ENCODE measurements at places on chromosomes 7 and 10. TPM values are rescaled to one million over a fixed set of nuclear protein-coding genes. Genes with fewer than 3 reads are reported as not detected.

Gene ENKUR
- polyA plus RNA-seq: 2.7 TPM

Gene TFR2
- polyA plus RNA-seq: 0.44 TPM

Gene SLC13A1
- polyA plus RNA-seq: not detected

Gene CACNB2
- polyA plus RNA-seq: 0.79 TPM

Gene C10orf62
- polyA plus RNA-seq: not detected

Gene NPSR1
- polyA plus RNA-seq: not detected

Gene SPAM1
- polyA plus RNA-seq: not detected

Gene ACHE
- polyA plus RNA-seq: not detected

Gene OR2A1
- not detected for polyA plus RNA-seq

Gene TSPAN14
- polyA plus RNA-seq: 45.0 TPM

Gene HHEX
- 134 TPM for polyA plus RNA-seq

Gene LRRC61
- 29.1 TPM for polyA plus RNA-seq

Gene CALHM1
- polyA plus RNA-seq: 1.4 TPM

Gene TMEM139
- polyA plus RNA-seq: not detected

Gene CFAP69
- polyA plus RNA-seq: 0.54 TPM

Gene UPK3BL2
- polyA plus RNA-seq: 3.9 TPM

Gene PNLIPRP1
- polyA plus RNA-seq: not detected

Gene CCDC7
- 3.9 TPM for polyA plus RNA-seq

Gene DNMBP
- polyA plus RNA-seq: 3.5 TPM

Gene PRLHR
- not detected for polyA plus RNA-seq

Gene IFIT1B
- not detected for polyA plus RNA-seq

Gene GALNT17
- polyA plus RNA-seq: not detected

Gene SFTPA2
- polyA plus RNA-seq: not detected

Gene LIPK
- not detected for polyA plus RNA-seq

Gene CYP3A4
- not detected for polyA plus RNA-seq

Gene TACC2
- polyA plus RNA-seq: not detected

All from IgD-negative memory B cell (primary cell).